ENCODE measurements at places on chromosomes 12 and 14.

- DNase-seq = no peak
These were observed 191.9 kb downstream of the STXBP6 start for GRCh38 chr14:24858052-24858451.

DNA sequence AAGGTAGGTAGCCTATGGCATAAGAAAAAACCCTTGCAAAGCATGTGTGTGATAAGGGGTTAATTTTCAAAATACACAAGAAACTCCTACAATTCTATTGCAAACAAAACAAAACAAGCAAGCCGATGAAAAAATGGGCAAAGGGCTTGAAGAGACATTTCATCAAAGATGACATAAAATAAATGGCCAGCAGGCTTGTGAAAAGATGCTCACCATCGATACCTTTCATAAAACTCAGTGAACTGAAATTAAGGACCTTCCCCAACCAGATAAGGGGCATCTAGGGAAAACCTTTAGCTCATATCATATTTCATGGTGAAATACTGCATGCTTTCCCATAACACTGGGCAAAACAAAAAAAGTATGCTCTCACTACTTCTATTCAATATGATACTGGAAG, 131.2 kb downstream of the PPM1H start:
- DNase-seq = no peak

GRCh38 chr12:109912855-109913321, 12.8 kb downstream of the TCHP start:
- no peak for DNase-seq

DNA sequence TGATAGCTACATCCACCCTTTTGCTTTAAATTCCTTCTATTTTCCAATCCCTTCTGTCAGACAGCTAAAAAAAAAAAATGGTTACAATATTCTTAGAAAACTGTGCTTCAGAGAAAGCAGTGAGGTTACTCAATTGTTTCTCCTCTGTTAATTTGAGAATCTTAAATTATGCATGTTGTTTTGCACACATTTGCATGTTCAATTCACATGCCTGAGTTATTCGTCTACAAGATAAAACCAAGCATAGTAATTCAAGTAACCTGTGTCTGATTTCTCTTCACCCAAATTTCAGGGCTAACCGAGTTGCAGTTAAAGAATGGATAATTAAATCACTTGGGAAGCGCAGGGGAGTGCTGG, 81.0 kb upstream of the MED13L start:
- DNase-seq = no peak

- DNase-seq = no peak
These were observed 159.2 kb downstream of the TGFB3 start for GRCh38 chr14:75822522-75823141.

GRCh38 chr12:56683-57346, 9.8 kb upstream of the IQSEC3 start:
- DNase-seq = no peak

DNA sequence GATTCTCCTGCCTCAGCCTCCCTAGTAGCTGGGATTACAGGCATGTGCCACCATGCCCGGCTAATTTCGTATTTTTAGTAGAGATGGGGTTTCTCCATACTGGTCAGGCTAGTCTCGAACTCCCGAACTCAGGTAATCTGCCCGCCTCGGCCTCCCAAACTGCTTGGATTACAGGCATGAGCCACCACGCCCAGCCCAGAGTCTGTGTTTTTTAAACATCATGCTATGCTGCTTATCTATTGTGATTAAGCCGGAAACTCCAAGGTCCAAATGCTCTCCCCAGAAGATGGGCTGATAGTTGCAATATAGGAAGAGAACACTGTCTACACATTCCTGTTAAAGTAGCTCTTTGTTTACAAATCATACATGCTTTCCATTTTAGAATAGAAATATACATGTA, 30.5 kb upstream of the MAX start:
- DNase-seq = no peak

DNA sequence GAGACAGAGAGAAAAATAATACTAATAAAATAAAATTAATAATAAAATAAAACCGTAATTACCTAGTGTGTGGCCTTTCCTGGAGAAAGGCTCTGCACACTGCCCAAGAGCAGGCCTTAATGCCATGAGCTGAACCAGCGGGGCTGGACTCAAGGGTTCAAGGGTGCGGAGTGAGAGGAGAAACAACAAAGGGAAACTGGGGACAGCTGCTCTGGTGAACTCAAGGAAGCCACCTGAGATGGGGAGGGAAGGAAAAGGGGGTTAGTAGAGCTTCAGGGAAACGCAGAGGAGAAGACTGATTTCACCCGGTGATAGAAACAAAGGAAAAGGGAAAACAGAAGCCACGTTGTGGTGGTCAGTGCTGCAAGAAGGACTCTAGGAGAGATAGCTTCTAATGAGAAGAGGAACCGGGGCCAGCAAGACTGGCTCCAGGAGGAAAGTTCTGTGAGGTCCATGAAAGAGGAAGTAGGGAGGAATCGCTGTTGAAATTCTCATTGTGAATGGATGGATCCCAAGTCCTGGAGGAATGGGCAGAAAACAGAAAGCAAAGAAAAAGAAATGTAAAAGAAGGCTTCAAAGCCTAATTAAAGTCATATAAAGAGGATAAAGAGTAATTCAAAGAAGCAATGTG, 48.3 kb upstream of the BCL2L14 start:
- no peak for DNase-seq

- no peak for DNase-seq
These were observed 2.5 kb upstream of the SMARCD1 start for GRCh38 chr12:50082644-50083043.

DNA sequence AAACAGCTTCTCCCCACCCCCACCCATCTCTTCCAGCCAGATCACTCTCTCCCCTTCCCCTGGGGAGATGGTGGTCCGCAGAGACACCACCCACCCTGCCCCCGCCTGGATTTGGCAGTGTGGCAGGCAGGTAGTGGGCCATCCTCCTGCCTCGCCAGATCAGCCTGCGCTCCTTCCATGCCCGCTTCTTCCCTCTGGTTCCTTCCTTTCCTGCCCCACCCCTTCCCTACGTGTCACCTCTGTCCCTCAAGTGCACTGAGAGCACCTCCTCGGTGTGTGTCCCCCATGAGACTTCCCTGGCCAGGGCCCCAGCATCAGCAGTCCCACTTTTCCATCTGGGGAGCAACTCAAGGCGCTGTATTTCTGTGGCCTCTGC, 632 bp downstream of the NYNRIN start:
- DNase-seq = no peak

DNA sequence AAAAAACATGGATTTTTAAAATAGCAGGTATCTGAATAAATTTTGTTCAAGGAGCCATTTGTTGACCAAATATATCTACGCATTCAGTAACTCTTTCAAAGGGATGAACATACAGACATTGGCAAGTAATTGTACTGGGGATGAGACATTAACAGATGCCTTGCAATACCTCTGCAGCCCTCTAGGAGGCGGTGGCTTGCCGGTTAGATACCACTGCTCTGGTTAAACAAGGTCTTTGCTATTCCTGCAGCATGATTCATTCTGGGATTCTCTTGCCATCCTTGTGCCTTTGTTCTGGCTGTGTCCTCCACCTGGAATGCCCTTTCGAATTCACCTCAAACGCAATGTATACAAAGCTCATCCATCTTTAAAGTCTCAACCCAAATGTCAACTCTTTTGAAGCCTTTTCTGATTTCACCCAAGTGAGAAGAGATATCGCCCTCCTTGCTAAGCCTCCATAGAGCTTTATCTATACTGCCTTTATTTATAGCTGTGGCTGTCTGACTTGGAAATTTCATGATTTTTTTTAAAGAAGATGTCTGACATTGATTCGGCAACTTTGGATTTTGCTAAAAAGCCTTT, 131.0 kb upstream of the SRRM4 start:
- DNase-seq = no peak

- DNase-seq = no peak
These were observed 23.1 kb downstream of the SPIC start for GRCh38 chr12:101498252-101498651.

GRCh38 chr12:94025756-94026155, 122.6 kb upstream of the PLXNC1 start:
- DNase-seq = no peak

- no peak for DNase-seq
These were observed 169.2 kb downstream of the SLC41A2 start for GRCh38 chr12:104788840-104789271.

DNA sequence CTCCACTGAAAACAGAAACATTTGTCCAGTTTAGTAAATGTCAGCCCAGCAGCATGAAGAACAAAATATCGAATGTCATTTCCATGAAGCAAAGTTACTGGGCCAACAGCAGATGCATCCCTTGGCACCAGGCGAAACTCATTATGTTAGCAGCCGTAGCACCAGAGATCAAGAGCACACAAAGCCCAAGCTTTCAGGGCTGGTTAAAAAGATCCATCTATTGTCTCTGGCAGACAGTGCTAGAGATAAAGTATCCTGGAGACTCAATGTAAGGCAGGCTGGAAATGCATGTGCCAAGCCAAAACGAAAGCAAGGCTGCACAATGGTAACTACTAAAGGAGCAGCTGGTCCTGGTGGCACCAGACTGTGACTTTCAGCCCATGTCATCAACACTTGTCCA, 120.3 kb upstream of the PLEKHG7 start:
- no peak for DNase-seq

- no peak for DNase-seq
These were observed 2.3 kb downstream of the MMP14 start for GRCh38 chr14:22838631-22839041.

- no peak for DNase-seq
These were observed 796.4 kb downstream of the MED13L start for GRCh38 chr12:115481141-115481540.

GRCh38 chr12:12612358-12612757, 682 bp downstream of the CREBL2 start:
- no peak for DNase-seq

DNA sequence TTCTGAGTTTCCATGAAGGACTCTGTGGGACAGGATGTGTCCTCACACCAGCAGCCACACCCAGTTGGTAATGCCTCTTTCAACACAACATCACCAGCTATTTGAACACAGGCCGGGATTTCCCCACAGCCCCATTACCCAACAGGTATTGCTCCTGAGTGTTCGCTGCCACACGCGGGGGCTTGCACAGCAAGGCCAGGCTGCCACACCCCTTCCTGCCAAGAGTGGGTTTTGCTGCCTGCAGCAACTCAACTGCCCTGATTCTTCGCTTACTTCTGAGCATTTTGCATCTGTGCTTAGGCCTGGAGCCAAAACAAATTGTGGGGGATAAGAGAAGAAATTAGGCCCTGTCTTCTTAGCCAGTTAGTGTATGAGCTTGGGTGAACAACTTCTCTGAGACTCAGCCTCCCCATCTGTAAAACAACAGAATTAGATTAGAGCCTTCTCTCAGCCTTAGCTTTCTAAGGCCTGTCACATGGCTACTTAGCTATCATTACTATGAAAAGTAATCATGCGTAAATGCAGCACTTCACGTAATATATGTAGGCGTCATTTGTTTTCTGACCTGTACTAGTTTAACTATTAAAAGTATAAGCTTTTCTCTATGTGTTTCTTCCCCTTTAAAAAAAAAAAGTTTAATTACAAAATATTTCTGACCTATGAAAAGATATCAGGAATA, 20.0 kb downstream of the CKAP4 start:
- DNase-seq = peak; percentile 10

GRCh38 chr12:97556302-97556779, 93.7 kb downstream of the RMST start:
- DNase-seq = no peak

GRCh38 chr14:24430143-24430681, 458 bp downstream of the KHNYN start:
- no peak for DNase-seq

DNA sequence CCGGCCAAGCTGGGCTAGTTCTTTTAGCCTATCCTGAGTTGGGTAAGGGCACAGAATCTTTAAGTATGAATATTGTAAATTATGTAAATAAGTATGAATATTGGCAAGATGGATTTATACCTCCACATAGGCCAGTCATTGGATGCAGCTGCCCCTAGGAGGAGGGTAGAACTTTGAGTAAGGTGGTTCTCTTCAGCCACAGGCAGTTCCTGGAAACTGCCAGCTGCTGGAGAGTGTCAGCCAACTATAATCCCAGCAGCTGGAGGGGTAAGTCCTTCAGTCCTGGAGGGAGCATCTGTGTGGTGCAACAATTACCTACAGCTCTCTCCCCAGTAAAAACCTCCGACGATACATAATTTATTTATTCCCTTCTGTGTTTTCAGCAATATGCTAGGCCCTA, 65.8 kb upstream of the TMPO start:
- DNase-seq = no peak

DNA sequence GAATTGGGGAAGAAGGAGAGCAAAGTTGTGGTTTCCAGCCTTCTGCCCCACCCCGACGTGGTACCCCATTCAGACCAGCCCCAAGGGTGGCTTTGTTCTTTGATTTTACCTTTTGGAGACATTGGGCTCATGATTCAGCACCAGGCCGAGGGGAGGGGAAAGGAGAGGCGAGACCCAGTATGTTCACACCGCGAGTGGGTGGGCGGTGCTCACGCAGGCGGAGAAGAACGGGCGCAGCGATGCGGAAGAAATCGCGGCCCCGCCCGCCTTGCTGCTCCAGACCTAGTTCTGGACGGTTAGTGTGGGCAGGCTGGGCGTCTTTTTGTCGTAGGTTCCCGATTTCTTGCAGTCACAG, 963 bp downstream of the ATL1 start:
- no peak for DNase-seq

DNA sequence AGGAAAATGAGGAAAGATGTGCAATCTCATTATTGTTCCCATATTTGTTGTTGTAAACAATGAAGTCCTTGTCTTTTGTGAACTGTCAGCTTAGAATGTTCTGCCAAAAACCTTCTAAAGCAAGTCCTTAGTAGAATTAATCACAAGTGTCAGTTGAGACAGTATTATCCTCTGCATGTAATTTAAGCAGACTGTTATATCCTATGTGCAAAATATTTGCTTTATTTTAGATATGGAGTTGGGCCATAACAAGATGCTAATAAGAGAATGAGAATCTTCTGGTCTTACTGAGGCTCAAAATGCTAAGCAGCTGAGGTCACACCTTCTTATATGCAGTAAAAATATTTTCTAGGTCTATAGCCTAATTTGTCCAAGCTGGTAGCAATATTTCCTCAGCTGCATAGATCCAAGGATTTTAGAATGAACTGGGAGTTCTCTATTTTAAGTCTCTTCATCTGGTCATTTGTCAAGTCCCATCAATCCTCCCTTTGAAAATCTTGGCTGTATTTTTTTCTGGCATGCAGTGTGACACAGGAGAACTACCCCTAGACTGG, 222.3 kb upstream of the NAV3 start:
- no peak for DNase-seq
